ENCODE measurements at places on chromosomes 11 and 22.

- H3K4me1 ChIP-seq: no peaks in the 10 kb centered on the region
- no peaks in the 10 kb centered on the region for H3K36me3 ChIP-seq
- H3K27me3 ChIP-seq: peaks cover 14% of the 10 kb centered on the region
- no peak overlapping the region for H3K27ac ChIP-seq
- no peak overlapping the region for H3K4me3 ChIP-seq
Measured at GRCh38 chr11:126800009-126800408, 200.6 kb downstream of the KIRREL3 start.

DNA sequence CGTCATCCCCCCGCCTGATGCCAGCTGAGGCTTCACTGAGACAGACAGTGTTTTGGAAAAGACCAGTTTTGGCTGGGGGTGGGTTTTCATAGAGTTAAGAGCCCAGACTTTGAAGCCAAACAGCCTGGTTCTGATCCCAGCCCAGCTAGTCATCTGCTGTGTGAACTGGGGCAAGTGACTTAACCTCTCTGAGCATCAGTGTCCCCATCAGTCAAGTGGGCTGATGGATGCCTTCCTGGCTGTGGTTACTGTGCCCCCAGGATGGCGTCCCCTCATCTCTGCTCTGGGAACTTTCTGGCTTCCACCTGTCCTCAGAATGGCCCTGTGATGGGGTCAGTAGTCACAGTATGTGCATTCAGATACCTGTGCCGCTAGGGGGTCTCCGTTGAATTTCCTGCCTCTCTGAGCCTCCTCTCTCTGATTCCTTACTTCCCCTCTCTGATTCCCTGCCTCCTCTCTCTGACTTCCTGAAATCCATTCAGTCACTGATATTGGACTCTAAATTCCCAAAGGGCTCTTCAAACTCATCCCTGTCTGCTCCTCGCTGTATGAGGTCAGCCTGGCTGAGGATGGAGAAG is 2.4 kb downstream of the RASD2 start:
- peaks cover 71% of the 10 kb centered on the region for H3K4me1 ChIP-seq
- no peaks in the 10 kb centered on the region for H3K27me3 ChIP-seq
- H3K4me3 ChIP-seq: peak overlapping the region; percentile 79
- peaks cover 13% of the 10 kb centered on the region for H3K36me3 ChIP-seq

DNA sequence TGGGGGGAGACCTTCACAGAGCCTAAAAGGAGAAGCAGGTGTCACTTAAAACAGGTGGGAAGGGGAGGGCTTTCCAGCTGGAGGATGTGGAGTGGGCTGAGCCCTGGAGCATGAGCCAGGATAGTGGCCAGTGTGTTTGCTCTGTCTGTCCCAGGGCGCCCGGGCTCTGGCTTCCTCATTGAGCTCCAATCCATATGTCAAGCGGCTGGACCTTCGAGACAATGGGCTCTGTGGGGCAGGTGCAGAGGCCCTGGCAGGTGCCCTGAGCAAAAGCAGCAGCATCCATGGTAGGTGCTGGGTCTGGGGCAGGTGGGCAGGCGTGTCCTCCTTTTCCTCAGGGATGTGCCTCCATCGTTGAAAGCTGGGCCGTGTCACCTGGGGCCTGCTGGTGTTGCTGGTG is 2.0 kb downstream of the LRRC74B start:
- H3K27me3 ChIP-seq: no peaks in the 10 kb centered on the region
- H3K4me1 ChIP-seq: peaks cover 8% of the 10 kb centered on the region
- DNase-seq: no peak
- no peaks in the 10 kb centered on the region for H3K36me3 ChIP-seq

DNA sequence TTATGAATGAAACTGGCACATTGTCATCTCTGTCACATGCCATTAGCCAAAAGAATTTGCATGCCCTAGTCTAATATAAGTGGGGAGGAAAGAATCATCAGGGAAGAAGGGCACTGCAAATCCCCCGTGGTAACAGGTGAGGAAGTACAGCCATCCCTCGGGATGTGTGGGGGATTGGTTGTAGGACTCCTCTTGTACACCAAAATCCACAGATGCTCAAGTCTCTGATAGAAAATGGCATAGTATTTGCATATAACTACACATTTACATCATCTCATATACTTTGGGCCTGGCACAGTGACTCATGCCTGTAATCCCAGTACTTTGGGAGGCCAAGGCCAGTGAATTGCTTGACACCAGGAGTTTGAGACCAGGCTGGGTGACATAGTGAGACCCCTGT is 109.7 kb downstream of the HIPK3 start:
- peaks cover 4% of the 10 kb centered on the region for H3K4me1 ChIP-seq
- no peak for DNase-seq
- no peak overlapping the region for H3K4me3 ChIP-seq
- H3K36me3 ChIP-seq: no peaks in the 10 kb centered on the region

DNA sequence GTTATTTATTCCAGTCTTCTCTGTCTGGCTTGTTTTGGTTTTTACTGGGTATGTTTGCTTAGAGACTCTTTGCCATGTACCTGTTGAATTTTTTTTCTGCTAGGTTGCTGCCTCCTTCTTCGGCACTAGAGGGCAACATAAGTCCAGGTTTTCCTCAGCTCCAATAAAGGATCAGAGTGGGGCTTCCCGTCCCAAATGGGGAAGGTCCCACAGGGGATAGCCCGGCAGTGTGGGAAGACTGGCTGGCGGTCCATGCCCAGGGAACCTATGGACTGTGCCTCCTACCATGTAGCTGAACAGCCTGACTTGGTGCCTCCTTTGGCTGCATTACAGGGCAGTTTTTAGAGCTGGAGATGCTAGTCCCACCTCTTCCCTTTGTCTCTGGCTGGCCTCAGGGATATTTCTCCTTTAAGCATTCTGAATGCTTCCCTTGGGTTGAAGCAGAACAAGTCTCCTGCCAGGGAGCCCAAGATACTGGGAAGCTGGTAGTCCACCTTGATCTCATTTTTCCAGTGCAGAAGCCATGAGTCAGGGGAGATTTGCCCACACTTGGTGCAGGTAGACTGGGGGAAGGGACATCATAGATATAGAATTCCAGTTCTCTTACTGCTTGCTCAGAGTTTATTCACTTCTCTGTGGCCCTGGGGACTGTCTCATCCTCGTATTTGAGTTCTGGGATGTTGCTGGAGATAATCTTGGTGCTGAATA is 60.2 kb downstream of the BRD1 start:
- H3K4me3 ChIP-seq: no peak overlapping the region
- no peak for DNase-seq
- no peak overlapping the region for H3K27ac ChIP-seq
- H3K4me1 ChIP-seq: peaks cover 11% of the 10 kb centered on the region

DNA sequence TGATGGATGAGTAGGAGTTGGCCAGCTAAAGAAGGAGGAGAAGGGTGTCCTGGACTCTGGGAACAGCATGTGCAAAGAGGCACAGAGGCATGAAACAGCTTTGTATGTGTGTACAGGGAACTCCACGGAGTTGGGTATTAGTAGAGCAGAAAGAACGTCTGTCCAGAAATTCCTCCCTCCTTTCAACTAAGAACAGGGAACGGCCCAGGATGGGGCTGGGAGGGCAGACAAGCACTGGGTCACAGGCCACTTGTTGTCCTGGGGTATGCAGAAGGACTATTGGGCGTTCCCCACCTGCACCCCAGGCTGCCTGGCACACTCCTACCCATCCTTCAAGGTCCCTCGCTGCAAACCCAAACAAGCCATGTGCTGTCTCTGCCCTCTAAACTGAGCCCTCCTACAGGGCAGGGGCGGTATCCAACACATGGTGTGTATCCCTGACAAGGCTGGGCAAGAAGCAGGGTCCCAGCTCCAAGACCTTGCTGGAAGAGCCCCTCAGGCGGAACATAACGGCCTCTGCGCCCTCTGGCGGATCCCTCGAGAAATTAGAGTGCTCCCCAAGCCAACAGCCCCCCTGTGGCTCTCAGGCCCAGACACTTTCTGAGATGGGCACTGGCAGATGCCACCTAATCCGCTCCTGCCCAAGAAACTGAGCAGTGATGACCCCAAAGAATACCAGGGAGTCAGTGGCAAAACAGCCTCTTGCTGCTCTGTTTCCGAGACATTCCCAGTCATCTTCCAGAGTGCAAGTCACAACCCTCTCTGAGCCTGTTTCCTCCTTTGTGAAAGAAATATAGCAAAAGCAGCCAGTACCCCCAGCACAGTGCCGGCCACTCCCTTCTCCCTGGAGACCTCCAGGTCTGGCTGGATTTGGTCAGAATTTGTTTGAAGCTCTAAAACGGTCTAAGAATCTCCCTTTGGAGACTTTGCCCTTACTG is 1.6 kb upstream of the ELFN2 start:
- H3K4me1 ChIP-seq: peaks cover 9% of the 10 kb centered on the region
- no peak overlapping the region for H3K4me3 ChIP-seq
- peaks cover 49% of the 10 kb centered on the region for H3K27me3 ChIP-seq
- H3K27ac ChIP-seq: no peak overlapping the region

DNA sequence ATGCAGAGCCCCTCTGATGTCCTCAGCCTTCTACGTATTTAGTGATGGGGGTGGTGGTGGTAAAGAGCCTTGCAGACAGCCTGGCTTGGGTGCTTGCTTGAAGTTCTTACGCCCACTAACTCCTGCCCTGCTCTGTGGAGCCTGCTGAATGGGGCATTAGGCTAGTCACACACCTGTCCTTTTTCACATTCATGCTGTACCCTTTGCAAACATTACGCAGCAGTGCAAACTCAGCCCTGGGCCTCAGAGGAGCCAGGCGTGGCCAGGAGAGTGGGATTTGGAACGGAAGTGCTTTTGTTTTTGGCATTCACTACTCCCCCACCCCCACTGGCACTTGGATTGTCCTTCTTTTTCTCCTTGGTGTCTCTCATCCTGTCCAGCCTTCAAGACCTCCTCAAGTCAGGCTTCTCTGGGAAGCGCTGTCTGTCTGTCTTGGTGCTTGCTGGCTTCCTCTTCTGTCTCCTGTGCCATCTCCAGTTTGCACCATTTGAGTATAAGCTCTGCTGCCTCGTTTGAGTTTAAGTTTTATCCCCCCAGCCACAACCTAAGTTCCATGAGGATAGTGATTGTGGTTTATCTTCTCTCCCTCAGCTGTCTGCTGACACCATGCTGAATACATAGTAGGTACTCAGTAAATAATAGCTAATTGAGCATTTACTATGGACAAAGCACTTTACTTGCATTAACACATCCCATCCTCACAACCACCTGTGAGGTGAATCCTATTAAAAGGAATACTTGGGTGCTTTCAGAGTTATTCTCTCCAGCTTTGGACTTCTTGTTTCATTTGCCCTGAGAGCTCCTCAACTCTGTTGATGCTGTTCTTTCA is 26.7 kb downstream of the ZBTB16 start:
- H3K27ac ChIP-seq: no peak overlapping the region
- DNase-seq: no peak
- H3K27me3 ChIP-seq: no peaks in the 10 kb centered on the region
- peaks cover 100% of the 10 kb centered on the region for H3K4me1 ChIP-seq
- H3K4me3 ChIP-seq: no peak overlapping the region

DNA sequence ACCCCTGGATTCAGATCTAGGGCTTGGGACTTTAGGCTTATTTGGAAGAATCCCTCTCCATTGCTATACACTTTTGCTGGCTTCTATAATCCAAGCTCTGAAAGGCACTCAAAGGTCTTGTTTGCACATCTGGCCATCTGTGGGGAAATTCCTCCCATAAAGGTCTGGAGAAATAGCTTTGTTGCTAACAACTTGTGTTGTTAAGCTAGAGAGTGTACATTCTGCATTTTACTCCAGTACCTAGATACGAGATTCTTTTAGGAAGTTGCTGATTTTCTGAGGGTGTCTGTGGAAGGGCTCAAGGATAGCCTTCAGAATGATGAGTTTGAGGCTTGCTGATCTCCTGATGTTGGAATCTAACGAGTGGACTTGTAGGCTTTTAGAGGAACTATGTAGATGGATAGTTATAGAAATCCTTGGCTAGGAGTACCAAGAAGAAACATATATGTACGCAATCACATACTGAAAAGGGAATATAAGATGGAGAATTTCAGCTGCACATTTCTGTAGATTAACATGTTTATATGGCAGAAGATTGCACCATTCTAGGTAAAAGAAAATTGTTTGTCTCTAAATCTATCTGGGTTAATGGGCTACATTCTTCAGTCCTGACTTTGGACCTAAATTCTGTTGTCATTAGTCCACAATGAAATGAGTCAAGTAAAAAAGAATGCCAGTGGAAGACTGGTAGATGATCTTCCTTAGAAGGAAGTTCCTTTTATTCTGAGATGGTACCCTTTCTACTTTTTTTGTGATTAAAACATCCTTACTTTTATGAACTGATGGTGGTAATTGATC is 51.0 kb downstream of the UBASH3B start:
- no peak overlapping the region for H3K27ac ChIP-seq
- no peaks in the 10 kb centered on the region for H3K4me1 ChIP-seq
- no peaks in the 10 kb centered on the region for H3K27me3 ChIP-seq
- H3K36me3 ChIP-seq: no peaks in the 10 kb centered on the region
- no peak for DNase-seq

DNA sequence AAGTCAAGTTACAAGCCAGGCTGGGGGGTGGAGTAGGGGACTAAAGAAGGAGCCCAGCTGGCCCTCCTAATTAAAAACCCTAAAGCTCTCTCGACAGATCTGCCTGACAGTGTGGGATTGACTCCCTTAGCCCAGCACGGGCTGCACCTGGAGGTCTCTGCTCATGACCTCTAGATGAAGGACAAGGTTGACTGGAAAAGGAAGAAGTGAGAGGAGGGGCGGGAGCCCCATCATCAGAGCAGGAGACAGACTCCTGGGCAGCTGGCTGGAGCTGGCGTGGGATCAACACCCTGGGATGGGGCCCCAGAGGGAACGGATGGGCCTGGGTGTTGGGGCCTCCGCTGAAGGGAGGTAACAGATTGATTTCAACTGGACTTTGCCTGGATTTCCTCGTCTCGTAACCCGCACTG is 46.1 kb downstream of the RPUSD4 start:
- no peak overlapping the region for H3K27ac ChIP-seq
- no peaks in the 10 kb centered on the region for H3K27me3 ChIP-seq
- H3K4me3 ChIP-seq: no peak overlapping the region
- no peak for DNase-seq

GRCh38 chr22:31218565-31219262 is 6.6 kb downstream of the LIMK2 start:
- H3K36me3 ChIP-seq: no peaks in the 10 kb centered on the region
- DNase-seq: no peak
- no peak overlapping the region for H3K4me3 ChIP-seq
- no peaks in the 10 kb centered on the region for H3K27me3 ChIP-seq
- H3K4me1 ChIP-seq: peaks cover 21% of the 10 kb centered on the region
- H3K27ac ChIP-seq: no peak overlapping the region

GRCh38 chr11:116513894-116514293 is 258.9 kb downstream of the BUD13 start:
- no peaks in the 10 kb centered on the region for H3K27me3 ChIP-seq
- no peak overlapping the region for H3K27ac ChIP-seq
- no peaks in the 10 kb centered on the region for H3K36me3 ChIP-seq
- H3K4me1 ChIP-seq: no peaks in the 10 kb centered on the region
- DNase-seq: no peak
